Stimulated activated CD8-positive, alpha-beta memory T cell treated with anti-CD3 and anti-CD28 coated beads, Interleukin-4, amount 100 ng/mL, for 1 hour (primary cell): ENCODE measurements at places on chromosomes 16 and 17.

DNA sequence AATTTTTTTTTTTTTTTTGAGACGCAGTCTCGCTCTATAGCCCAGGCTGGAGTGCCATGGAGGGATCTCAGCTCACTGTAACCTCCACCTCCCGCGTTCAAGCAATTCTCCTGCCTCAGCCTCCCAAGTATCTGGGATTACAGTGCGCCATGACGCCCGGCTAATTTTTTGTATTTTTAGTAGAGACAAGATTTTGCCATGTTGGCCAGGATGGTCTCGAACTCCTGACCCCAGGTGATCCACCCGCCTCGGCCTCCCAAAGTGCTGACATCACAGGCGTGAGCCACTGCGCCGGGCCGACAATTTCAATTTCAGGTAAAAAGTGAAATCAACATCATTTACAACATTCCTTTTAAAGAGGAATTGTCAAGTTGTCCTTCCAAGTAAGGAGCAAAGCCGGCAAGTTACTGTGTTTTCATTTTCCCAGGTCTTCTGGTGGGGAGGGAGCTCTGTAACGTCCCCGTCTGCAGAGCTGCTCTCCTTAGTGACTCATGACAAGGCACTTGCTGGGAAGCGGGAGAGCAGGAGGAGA is 873 bp downstream of the NPLOC4 start:
- DNase-seq: no peak

GRCh38 chr16:24667244-24667764 is 62.1 kb upstream of the TNRC6A start:
- no peak for DNase-seq

GRCh38 chr16:78364556-78364880 is 265.1 kb downstream of the WWOX start:
- DNase-seq: no peak

- DNase-seq: no peak
Measured at GRCh38 chr16:79250502-79251098, 349.9 kb downstream of the MAF start.

DNA sequence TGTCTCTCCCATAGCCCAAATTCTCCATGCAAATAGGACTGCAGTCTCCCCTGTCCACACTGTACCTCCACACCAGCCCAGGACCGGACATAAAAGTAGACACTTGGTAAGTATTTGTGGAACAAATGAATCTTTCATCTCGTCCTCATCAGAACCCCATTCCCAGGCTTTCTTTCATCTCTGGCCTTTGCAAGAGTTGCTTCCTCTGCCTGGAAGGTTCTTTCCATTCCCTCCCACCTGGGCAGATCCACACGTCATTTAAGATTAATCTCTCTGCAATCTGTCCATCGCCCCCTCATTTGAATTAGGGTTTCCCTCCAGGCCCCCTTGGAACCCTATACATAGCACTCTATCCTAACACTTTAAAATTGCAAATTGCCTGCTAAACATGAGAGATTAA is 3.9 kb upstream of the NXPH3 start:
- DNase-seq: no peak

DNA sequence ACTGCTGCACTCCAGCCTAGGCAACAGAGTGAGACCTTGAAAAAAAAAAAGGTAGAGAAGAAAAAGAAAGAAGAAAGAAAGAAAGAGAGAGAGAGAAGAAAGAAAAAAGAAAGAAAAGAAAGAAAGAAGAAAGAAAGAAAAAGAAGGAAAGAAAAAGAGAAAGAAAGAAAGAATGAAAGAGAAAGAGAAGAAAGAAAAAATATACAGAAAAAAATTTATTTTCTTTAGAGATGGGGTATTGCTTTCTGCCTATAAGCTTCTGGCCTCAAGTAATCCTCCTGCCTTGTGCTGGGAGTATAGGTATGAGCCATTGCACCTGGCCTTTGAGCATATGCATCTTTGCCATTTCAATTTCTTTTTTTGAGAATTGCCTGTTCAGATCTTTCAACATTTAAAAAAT is 156.8 kb downstream of the IRX3 start:
- DNase-seq: no peak

- DNase-seq: no peak
Measured at GRCh38 chr17:55673743-55674506, 48.7 kb downstream of the TMEM100 start.
